ENCODE measurements at places on chromosomes 4 and X.

GRCh38 chr4:98026362-98026761 is 116.9 kb downstream of the STPG2 start:
- no peak for DNase-seq

GRCh38 chrX:66022632-66023384 is 17.1 kb downstream of the VSIG4 start:
- no peak for DNase-seq

GRCh38 chr4:1205586-1206298 is 33.4 kb upstream of the SPON2 start:
- no peak for DNase-seq

- DNase-seq, result peak; percentile 70
Observed at GRCh38 chr4:56215901-56216300, 171.4 kb downstream of the AASDH start.

DNA sequence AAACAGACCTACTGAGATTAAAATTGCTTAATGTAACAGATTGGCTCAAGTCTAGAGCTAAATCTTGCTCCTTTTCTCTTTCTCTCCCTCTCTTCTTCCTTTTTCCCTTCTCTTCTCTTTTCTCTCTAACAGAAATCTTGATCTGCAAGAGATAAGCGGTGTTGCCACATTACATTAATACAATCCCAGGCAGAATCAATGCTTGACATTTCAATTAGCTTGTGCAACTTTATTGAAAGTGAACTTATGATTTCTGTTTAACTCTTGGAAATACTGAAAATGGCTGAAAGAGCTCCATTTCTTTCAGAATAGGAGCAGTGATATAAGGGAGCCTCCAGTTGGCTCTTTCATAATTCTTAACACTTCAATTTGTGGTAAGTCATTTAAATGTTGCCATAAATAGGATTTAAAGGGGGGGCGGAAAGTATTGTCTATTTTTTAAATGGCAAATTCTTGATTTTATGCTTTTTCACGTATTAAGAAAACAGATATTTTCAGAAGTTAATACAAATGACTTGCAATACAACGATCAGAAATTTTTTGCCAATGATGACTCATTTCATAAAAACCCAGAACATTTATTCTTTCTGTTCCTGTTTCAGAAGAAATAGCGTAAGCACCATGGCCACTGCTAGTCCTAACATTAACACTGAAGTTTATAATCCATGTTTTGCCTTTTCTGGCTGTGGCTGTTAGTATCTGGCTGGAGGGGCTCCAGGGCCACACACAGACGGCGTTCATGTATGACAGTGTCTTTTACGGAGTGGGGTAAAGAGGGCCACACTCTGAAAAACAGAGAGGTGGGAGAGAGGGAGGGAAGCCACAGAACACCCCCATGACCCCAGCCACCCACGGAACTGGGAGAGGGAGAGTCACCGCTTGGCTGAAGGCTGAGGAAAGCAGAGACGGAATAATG is 115.7 kb upstream of the FAT1 start:
- DNase-seq, result peak; percentile 65

DNA sequence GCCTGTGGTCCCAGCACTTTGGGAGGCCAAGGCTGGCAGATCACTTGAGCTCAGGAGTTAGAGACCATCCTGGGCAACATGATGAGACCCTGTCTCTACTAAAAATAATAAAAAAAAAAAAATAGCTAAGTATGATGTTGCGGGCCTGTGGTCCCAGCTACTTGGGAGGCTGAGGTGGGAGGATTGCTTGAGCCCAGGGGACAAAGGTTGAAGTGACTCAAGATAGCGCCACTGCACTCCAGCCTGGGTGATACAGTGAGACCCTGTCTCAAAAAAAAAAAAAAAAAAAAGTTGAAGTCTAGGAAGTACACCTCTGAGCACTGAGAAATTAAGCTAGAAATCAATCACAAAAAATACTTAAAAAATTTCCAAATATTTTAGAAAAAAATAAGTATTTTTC is 86.5 kb downstream of the FRAS1 start:
- DNase-seq, result no peak

DNA sequence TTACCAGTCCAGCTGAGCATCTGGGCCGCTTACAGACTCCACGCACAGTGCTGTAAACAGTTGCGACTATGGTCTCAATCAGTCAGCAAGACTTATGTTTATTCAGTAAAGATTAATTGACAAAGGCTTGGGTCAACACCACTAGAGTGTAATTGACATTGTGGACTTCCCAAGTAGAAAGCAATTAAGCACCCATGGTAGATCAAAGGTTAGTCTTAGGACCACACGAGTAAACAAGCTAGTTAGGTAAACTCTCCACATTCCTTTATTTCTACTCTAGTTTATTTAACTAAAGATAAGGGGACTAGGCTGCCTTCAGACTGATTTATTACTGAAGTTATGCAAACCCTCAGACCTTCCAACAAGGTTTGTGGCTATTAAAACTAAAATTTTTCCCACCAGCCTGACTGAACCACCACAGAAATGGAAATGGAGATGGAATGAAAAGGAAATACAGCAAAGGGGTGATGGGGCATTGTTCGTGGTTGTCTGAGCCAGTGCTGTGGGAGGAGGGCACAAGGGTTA is 44.2 kb downstream of the MTHFD2L start:
- DNase-seq, result no peak

DNA sequence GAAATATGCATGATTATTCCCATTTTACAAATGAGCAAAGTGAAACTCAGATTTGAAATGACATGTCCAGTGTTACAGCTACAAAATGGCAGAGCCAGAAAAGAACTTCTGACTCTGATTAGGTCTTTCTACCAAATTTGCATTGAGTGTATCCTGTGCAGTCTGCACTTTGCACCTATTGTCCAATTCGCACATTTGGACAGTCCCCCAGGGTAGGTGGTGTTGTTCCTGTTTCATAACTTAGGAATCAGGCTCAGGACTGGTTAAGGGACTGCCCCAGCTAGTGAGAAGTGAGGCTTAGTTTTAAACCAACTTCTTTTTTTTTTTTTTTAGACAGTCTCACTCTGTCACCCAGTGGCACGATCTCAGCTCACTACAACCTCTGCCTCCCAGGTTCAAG is 137.9 kb upstream of the NALF2 start:
- DNase-seq, result no peak

DNA sequence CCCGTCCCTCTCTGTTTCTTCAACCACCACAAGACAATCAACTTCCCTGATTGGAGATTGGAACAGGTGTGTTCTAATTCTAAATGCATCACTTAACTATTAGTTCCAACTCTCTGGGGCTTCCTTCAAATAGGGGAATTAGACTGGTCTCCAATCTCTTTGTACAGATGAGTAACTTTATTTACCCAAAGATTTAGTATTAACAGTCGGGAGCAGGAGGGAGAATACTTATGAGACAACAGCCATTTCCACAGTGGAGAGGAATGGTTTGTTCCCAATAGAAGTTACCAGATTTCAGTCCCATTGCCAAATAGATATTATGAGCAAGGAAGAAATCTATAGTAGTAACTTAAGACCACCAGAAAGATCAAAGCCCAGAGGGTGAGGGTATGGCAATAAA is 46.2 kb downstream of the CASK start:
- no peak for DNase-seq
